ENCODE measurements at places on chromosomes 13 and 19.

DNA sequence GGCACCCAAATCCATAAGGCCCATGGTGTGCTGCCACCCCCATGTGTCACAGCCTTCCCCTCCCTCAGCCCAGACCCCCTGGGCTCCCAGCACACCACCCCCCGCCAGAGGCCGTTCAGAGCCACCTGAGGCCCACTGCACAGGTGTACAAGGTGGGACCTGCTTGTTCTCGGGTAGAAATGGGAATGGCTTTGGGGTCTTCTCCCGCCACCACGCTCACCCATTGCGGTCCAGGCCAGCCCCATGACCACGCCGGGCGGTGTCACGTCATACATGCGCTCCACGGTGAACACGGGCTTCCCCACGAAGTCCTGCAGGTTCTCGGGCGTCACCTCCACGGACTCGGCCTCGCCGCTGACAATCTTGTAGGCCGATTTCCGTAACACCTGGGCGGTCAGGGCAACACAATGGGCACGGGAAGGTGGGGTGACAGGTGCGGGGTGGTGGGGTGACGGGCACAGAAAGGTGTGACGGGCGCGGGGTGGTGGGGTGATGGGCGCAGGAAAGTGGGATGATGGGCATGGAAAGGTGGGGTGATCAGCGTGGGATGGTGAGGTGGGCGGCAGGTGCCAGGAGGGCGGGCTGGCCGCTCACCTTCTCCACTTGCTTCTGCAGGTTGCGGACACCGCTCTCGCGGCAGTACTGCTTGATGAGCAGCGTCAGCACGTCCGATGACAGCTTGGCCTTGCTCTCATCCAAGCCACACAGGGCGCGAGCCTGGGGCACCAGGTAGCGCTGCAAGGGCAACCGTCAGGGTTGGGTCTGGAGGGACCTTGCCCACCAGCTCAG, 4.3 kb downstream of the RPL36 start:
- DNase-seq = no peak

GRCh38 chr19:38698225-38699026, 45.8 kb downstream of the CAPN12 start:
- no peak for DNase-seq

DNA sequence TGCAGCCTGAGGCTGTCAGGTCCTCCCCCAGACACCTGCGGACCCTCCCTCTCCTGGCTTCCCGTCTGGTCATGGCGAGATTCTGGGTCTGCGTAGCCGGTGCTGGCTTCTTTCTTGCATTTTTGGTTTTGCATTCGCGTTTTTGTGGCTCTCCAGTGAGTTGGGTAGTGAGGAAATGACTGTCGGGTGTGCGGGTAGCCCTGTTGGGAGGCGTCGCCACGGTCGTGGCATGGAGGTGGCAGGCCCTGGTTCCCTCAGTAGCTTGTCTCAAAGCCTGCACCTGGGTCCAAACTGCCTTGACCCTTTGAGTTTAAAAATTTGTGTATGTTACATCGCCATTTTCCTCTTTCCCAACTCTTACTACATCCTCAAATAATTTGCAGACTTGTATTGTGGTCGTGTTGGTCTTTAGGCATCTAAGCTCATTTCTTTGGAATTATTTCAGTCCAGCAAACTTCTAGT, 344 bp downstream of the NHLRC3 start:
- no peak for DNase-seq

DNA sequence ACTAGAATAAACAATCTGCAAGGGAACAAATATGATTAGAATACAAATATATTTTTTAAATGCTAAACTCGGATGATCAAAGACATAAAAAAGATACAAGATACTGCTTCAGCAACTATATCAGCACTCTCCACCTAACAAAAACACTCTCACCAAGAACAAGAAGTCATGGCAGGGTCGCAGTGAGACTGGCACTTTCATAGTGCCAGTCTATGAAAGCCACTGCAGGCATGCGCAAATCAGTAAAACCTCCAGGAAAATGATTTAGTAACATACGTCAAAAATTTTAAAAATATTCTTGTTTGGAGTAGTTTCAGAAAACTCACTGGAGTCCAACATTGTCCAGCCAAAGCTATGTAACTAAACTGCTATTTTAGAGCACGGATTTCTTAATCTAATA, 295.9 kb downstream of the DIAPH3 start:
- no peak for DNase-seq

DNA sequence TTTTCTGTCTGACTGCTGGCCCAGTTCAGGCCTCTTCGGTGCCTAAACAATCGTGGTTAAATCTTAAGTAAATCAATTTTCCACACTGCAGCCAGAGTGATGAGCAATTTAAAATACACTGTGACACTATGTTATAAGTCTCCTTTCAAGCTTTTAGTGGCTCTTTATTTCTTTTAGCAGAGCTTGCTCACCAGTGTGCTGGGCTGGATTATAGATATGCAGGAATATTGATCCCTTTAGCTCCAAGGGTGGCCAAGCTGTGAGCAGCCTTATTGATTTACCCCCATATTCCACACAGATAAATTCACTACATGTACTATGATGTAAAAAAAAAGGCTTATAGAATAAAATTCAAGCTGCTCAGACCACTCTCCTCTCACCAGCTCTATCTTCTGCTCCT, 21.7 kb downstream of the CBY2 start:
- DNase-seq = no peak

Data from NCI-H774 (cell line).